Stimulated activated CD4-positive, alpha-beta T cell treated with anti-CD3 and anti-CD28 coated beads, Interleukin-1b, Interleukin-23, amount 100 ng/mL, for 4 hours (primary cell): ENCODE measurements at places on chromosomes 3 and 15.

DNA sequence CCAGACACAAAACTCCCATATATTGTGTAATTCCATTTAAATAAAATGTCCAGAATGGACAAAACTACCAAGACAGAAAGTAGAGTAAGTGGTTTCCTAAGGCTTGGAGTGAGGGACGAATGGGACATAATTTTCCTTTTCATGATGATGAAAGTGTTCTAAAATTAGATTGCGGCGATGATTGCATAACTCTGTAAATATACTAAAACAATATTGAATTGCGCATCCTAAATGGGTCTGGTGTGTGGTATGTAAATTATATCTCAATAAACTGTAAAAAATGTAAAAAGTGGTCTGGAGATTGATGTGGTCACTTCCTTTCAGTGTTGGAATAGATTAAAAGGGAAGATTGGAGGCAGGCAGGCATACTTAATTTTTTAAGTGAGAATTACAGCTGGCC, 105.9 kb upstream of the KCNAB1 start:
- DNase-seq, result no peak

DNA sequence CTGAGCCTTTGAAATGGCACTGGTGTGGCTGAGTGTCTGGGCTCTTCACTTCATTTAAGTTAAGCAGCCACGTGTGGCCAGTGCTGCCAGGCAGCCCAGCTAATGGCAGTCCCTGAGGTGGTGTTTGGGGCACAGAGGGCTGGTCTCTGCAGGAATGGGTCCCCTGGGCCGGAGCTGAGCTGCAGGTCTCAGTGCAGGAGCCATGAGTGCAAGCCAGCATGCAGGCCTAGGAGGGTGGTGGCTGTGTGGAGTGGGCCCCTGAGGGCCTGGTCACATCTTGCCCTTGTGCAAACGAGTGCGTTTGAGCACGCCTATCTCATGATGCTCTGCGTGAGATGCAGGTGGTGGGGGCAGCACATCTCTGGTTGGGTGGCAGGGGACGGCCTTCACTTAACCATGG, 48.9 kb downstream of the PLXNA1 start:
- no peak for DNase-seq

- no peak for DNase-seq
Measured at GRCh38 chr3:31213869-31214486, 318.7 kb upstream of the STT3B start.

- DNase-seq, result no peak
Measured at GRCh38 chr3:118912188-118912587, 122.5 kb downstream of the IGSF11 start.

GRCh38 chr15:40108061-40108854, 421 bp downstream of the BMF start:
- DNase-seq, result no peak

DNA sequence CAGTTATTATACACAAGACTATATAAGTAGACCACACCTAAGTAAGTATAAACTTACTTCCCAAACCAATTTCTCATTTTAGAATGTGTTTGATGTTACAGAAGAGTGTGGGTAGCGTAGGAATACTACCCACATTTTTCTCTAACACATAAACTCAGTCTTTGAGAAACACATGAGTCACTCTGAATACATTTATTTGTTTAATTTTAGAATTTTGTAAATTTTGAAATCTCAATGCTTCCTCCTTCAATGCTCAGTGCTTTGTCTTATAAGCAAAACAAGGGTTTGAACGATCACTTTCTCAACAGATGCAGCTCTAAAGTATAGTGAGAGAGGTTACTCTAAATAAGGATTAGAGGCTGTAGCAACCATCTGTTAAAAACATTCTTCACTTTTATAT, 700.8 kb downstream of the SI start:
- no peak for DNase-seq

- DNase-seq, result no peak
Measured at GRCh38 chr3:95218484-95218883, 1155.6 kb downstream of the NSUN3 start.

DNA sequence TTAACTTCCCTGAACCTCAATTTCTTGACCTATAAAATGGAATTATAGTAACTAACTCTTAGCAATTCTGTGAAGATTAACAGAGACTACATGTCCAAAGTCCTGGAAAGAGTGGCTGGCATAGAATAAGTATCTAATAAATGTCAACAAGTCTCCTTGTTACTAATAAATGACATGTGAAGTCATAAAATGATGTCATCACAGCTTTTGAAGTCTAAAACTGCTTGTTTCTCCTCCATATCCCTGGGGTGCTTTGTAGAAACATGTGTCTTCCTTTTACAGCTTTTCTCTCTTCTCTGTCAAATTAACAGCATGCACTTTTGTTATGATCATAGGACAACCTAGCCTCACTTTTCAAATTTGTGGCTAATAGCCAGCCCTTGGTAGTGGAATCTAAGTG, 510.2 kb downstream of the NTRK3 start:
- DNase-seq, result no peak

DNA sequence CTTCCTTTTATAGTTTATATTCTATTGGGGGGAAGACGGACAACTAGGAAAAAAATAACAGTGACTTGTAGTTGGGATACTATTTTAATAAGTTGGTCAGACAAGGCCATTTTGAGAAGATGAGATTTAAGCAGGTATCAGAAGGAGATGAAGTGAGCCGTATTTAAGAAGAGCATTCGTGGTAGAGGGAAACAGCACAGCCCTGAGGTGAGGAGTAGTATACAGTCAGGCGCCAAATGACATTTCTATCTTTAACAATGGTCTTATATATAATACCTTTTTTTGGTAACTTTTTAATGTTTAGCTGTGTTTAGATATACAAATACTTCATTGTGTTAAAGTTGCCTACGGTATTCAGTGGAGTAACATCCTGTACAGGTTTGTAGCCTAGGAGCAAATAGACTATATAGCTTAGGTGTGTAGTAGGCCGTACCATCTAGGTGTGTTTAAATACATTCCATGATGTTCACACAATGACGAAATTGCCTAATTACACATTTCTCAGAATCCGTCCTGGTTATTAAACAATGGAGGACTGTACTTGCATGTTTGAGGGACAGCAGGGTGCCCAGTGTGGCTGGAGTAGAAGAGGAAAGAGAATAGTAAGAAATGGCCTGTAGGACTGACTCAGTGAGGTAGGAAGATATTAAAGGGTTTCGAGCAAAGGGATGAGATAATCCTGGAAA, 1.6 kb downstream of the NKTR start:
- no peak for DNase-seq

DNA sequence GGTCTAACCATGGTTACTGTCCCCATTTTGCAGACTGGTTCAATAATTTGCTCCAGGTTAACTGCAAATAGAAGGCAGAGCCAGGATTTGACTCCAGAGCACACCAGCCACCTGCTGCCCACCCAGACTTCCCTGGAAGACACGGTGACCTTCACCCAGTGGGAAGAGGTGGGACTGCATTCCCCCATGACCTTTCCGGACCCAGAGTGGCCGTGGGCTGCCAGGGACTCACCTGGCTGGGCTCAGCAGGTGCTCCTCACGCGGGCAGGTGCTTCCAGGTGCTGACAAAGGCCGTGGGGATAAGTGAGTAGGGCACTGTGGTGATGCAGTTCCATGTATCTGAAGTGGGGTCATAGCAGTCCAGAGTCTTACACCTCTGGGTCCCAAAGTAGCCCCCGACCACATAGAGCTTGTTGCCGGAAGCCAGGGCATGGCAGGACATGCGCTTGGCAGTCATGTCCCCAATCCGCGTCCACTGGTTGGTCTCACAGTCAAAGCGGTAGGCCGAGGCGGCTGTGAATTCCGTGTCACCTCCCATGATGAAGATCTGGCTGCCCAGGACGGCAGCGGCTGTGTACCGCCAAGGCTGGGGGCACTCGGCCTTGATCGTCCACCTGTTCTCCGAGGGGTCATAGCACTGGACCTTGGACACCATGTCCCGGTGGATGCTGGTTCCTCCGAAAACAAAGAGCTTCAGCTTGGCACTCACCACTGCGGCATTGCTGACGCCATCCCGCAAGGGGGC, 26.8 kb downstream of the KLHL25 start:
- no peak for DNase-seq

- no peak for DNase-seq
Measured at GRCh38 chr3:26406636-26407035, 215.9 kb upstream of the LRRC3B start.

DNA sequence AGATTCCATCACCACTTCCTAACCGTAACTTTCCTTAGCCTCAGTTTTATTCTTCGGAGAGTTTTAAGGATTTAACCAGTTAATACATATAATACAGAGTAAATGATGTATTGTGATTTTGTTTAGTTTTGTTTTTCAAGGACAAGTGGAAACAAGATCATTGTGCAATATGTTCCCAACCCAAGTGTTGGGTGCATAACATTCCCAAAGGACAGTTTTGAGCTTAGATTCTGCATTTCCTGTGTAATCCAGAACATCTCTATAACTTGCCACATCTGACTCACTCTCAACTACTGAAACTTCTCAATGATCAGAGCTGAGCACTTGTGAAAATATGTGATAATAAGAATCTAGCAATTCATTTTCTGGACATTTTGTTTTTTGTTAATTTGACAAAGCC, 466.1 kb upstream of the PPP2R3A start:
- DNase-seq, result no peak

DNA sequence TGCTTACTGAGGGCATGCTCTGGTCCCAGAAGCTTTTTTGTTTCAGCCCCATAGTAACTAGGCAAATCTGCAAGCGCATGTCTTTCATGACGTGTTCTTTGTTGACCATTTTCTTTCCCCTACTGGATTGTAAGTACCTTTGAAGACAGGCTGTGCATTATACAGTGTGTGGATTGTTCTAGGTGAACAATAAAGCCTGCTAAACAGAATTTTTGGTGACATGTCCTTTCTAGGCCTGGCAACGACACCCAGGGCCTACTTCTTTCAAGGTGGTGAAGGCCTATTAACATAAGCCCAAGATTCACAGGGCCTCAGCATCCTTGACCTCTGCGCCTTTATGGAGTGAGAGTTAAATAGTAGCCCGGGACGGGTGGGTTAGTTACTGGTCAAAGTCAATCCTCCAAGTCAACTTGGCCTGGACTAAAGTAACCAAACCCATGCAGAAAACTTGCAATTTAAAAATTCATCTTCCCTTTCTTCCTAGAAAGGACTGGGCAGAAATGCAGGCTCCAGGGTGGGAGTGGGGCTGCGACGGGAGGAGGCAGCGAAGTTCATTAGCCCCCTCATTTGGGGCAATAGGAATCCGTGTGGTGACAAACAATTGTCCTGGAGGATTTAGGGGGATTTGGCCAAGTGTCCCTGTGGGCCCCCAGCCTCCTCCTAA, 37.6 kb upstream of the TRIM71 start:
- DNase-seq, result no peak
